Activated CD8-positive, alpha-beta T cell treated with anti-CD3 and anti-CD28 coated beads, Interleukin-2, amount 10 ng/mL, durations not matched to agents 7 days and 5 days (primary cell): ENCODE measurements at places on chromosomes 11 and 22. TPM values are rescaled to one million over a fixed set of nuclear protein-coding genes. Genes with fewer than 3 reads are reported as not detected.

KRTAP5-2 gene
- total RNA-seq, result not detected

ANO1 gene
- total RNA-seq, result not detected

APOL6 gene
- total RNA-seq, result 63.2 TPM

POU2AF2 gene
- not detected for total RNA-seq

USP2 gene
- 0.55 TPM for total RNA-seq

C11orf65 gene
- total RNA-seq, result 0.74 TPM

LARGE2 gene
- total RNA-seq, result 0.71 TPM
